BJ (cell line): ENCODE measurements at places on chromosomes 3 and 15.

- no peak for DNase-seq
Measured at GRCh38 chr3:78858910-78859309, 908.9 kb downstream of the ROBO1 start.

- DNase-seq: no peak
Measured at GRCh38 chr3:76400141-76400540, 614.8 kb upstream of the ZNF717 start.

DNA sequence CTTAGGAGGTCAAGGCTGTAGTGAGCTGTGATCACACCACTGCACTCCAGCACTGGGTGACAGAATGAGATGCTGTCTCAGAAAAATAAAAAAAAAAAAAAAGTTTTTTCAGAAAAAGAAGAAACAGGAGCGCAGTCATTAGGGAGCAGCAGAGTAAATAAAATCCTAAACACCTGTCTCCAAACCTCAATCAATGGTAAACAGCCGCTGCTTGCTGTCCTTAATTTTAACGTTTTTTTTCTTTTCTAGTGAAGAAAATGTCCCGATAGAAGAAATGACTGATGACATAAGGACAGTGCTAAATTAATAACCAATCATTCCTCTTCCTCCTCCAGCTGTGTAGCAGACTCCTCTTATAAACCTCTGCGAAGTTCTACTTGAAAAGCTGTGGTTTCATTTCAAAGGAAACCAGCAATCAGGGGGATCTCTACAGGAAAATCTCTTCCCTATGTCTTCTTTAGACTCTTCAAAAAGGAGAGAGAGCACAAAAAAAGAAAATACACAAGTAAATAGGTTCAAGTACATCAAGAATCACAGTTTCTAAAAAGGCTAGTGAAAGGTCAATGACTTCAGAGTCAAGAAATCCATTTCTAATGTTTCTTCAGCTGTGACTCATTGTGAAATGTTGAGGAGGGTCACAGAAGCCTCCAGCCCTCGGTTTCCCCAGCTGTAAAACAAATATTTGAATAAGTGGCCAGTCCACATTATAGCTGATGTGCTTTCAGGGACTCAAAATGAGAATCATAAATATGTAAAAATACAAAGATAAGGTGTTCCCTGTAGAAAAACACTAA lies 127.6 kb downstream of the TMCO5A start:
- no peak for DNase-seq

- DNase-seq: no peak
Measured at GRCh38 chr15:99863550-99864198, 130.4 kb upstream of the LYSMD4 start.

- DNase-seq: no peak
Measured at GRCh38 chr3:70855149-70855548, 542.7 kb upstream of the MDFIC2 start.

GRCh38 chr3:171064461-171064860 lies 37.9 kb upstream of the SLC2A2 start:
- no peak for DNase-seq
